ENCODE measurements at places on chromosomes 1 and 21.

- no peak for DNase-seq
These were observed 148.7 kb downstream of the ZNF326 start for GRCh38 chr1:90143591-90143990.

GRCh38 chr1:215793180-215793579 lies 226.1 kb downstream of the KCTD3 start:
- peak; percentile 68 for DNase-seq

- DNase-seq: no peak
These were observed 8.7 kb downstream of the TFF3 start for GRCh38 chr21:42306366-42307035.

- no peak for DNase-seq
These were observed 4.5 kb upstream of the SDC3 start for GRCh38 chr1:30912913-30913652.

DNA sequence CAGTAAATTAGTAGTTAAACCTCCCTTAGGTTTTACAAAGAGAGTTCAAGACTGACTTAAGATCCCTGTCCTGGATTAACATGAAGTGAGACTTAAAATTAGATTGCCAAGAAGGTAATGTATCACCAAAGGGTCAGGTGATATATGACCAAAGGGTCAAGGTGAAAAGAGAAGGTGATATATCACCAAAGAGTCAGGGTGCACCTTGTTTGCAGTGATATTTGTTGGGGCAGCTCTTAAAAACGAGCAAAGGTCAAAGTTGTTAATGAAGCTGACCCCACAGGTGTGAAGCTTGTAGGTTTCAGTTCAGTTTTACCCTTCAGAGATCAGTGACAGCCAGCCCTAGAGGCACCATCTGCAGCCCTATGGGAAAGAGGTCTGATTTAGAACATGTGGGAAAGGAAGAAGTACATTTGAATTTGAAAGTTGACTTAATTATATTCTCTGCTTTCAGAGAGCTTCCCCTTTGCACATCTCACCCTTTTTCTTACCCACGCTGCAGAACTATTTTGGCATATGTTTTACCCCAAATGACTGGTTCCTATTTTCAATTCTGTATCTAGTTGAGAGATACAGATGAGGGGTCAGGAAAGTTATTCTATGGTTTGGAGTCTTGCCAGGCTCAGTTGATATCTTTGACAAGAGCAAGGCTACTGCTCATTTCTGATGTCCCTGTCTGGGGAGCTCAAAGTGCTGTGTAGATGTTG lies 170.8 kb downstream of the S1PR1 start:
- DNase-seq: no peak

GRCh38 chr1:199593475-199593874 lies 434.0 kb upstream of the NR5A2 start:
- no peak for DNase-seq

DNA sequence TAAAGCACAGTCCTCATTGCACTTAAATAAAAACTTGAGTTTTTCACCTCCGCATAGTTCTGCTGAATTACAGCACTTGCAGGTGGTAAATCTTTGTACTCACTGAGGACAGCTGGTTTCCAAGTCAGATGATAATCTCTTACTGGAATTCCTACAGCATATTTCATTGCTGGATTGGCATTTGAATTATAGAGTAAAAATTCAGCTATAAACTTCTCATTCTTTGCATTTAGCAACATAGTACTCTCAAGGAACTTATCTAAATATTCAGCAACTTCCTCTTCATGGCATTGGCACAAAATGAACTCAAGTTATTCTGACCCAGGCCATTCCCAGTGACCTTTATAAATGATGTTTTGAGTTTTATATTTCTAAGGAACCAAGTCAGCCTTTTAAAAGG lies 23.4 kb downstream of the GORAB start:
- peak; percentile 11 for DNase-seq
